NCI-H1417 (cell line): ENCODE measurements at places on chromosomes 2 and 18.

- no peak for DNase-seq
Measured at GRCh38 chr18:62209046-62209445, 22.0 kb downstream of the RELCH start.

DNA sequence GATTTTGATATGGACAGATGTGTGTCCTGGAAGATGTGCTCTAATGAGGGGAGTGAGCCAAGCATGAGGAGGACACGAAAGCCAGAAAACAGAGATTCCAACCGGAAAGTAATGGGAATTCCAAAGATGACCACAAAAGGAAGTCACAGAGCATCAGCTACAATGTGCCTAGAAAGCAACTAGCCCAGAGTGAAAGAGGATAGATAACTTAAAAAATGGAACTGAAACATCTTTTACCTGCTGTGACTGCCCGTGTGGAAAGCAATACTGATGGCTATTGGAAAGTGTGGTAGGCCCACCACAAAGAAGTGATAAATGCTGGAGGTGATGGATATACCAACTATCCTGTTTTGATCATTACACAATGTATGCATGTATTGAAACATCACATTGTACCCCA lies 21.6 kb downstream of the DNMT3A start:
- no peak for DNase-seq

- peak; percentile 93 for DNase-seq
Measured at GRCh38 chr18:41989508-41989907, 34.5 kb downstream of the PIK3C3 start.

GRCh38 chr18:13390196-13390595 lies 171.6 kb downstream of the LDLRAD4 start:
- DNase-seq: peak; percentile 9

GRCh38 chr2:219131327-219131726 lies 29.3 kb downstream of the NHEJ1 start:
- no peak for DNase-seq

DNA sequence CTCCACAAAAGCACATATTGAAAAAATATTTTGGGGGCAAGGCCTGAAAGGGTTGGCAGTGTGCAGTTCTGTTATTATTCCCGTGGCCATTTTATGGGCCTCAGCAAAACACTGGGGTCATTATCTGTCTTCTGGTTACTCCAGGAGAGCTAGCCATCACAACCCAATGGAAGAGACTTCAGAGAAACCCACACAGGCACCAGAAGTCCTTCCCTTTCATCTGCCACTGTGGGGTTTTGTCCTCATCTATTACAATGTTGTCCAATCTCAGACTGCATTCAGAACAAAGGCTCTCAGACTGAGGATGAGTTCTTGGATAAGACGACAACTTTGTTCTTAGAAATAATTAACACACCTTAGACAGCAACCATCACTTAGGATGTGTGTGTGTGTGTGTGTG lies 98.4 kb downstream of the PIEZO2 start:
- no peak for DNase-seq

DNA sequence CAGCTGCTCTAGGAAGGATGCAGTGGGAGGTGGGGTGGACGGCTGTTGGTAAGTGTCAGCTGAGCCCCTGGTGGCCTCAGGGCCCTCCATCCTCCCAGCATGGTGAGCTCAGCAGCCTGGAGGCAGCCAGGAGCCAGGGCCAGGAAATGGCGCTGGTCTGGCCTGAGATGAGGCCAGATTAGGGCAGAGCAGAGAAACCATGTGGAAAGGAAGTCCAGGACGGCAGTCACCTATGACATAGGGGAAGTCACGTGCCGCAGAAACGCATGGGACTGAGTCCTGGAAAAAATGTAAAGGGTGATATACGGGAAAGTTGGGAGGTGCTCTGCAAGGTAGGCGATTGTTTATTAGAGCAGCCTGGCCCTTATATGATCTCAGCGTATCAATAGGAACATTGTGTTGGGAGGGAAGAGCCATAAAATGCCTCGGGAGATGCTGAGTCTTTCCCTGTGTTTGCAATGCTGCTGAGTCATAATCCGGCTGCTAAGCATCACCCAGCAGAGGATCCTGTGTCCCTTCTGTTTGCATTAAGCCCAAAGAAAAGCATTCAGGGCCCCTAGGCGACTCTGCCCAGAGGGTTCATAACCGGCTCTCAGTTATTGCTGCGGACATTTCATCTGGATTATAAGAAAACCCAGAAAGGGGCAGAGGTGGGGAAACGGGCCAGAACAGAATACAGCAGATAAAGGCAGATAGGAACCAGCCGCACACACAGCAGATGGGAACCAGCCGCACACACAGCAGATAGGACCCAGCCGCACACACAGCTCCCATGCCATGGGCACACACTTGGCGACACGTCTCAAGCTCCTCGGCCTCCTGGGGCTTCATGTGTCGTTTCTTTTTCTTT lies 30.3 kb upstream of the B3GNT7 start:
- DNase-seq: peak; percentile 63
